ENCODE measurements at places on chromosomes 2 and 18.

GRCh38 chr2:67604360-67604759, 207.2 kb downstream of the ETAA1 start:
- DNase-seq, result no peak

DNA sequence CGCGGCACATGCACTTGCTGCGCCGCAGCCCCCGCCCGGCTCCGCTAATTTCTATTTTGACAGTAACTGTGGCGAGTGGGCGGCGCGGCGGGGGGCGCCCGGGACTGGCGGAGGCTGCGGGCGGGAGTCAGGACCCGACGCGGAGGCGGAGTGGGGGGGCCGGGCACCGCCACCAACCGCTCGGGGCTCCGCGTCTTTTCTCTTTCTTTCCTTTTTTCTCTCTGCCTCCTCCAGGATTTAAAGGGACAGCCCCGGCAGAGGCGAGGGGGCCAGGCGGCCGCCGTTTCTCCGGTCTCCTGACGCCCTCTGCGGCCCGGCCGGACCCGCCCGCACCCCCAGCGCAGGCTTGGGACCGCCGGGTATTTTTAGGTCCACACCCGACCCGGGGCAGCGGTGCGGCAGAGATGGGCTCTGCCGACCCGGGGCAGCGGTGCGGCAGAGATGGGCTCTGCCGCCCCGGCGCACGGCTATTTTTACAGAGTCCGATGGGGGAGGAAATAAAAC, 460 bp upstream of the ZBTB7C start:
- no peak for DNase-seq

GRCh38 chr2:215328066-215328465, 16.2 kb downstream of the ATIC start:
- DNase-seq, result no peak

DNA sequence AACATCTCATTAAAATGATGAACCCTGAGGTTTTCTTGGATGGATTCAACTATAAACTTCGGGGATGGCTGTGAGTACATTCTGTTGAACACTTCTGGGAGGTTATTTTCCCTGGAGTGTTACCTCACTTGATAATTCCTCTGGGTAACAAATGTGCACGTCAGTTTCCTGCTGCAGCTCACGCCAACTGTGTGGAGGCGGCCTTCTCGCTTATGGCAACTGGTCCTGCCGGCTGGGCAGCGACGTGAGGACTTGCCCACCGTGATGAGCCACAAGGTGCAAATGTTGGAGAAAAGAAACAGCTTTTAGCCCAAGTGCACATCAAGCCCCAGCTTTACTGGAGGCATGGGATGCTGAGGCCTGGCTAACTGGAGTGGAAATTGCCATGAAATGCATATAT, 15.9 kb downstream of the MYCN start:
- DNase-seq, result no peak

GRCh38 chr18:48152549-48152948, 222.1 kb upstream of the SMAD2 start:
- no peak for DNase-seq

DNA sequence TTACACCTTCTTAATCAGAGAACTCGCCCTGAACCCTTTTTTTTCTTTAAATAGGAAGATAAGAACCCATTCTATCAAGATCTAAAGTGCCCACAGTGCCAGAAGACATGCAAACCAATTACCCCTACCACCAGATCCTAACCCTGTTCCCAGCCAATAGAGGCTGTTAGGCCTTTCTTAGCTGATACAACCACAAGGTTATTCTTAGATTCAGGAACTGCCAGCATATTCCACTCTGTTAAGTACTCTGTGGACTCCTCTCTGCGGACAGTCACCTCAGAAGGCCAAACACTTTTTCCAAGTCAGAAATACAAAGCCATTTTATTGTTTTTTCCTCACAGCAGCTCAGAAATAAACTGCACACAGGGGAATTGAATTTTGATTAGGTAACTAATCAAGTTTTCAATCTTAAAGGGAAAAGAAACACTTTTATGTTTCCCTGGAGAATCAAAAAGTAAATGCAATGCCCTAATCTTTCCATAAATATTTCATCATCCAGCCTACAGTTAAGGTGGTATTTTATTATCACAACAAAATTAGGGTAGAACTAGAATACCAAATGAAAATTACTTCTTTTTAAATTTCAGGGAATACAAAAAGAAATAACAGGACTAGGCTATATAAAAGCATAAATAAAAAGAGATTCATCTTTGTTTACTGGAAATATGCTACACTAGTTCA, 111.4 kb downstream of the NBAS start:
- no peak for DNase-seq

DNA sequence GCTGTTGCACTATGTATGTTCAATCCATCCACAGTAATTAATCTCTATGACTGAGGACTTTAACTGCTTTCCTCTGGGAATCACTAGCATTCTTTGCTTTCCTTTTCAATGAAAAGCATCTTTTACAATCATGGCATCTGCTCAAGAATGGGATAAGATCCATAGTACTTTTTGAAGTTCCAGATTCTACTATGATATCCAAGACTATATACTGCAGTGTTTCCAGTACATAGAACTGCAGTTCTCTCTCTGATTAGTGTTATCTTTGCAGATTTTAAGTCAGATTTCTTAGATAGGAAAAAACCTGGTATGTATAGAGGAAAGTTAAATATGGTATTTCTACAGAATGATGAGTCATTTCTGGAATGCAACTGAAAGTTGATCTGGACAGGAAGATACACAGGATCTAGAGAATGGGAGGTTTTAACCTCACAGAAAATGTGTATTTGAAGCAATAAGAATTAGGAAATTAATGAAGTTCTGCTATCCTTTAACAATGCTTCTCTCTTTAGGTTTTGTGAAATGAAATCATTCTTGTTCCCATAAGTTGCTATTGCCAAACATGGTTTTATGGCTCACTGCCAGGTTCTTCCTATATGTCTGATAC, 670.7 kb downstream of the ERBB4 start:
- no peak for DNase-seq

DNA sequence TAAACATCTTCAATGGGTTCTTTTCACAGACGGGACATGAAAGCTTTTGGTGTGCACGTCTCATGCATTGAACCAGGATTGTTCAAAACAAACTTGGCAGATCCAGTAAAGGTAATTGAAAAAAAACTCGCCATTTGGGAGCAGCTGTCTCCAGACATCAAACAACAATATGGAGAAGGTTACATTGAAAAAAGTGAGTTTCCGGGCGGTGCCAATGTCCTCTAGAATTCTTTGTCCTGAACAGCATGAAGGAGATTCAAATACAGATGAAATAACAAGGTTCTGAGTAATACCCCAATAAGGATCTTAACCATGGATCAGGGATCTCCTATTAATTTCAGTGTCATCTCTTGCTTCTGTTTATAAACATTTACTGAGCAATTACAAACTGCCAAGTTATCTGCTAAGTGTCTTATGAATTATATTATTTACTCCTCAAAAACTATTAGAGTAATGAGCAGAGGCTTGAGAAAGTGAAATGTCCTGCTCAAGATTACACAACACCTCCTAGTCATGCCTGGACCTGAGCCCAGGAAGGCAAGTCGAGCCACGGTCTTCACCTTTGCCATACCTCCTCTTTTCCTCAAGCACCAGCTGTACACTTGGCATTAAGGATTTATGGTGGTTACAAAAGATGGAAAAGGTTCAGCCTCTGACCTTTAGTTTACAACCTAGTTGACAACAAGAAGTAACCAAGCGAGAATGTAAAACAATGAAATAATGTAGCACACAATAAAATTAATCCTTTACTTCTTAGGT, 22.6 kb downstream of the DHRS9 start:
- DNase-seq, result peak; percentile 89

DNA sequence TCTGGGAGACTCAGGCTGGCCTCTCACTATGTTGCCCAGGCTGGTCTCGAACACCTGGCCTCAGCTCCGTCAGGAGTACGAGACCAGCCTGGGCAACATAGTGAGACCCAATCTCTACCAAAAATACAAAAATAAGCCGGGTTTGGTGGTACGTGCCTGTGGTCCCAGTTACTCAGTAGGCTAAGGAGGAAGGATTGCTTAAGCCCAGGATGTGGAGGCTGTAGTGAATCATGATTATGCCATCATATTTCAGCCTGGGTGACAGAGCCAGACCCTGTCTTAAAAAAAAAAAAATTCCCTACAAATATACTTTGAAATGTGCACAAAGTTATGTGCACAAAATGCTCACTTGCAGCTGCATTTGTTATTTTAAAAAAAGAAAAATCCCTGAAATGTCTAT, 26.3 kb upstream of the AGAP1 start:
- no peak for DNase-seq

DNA sequence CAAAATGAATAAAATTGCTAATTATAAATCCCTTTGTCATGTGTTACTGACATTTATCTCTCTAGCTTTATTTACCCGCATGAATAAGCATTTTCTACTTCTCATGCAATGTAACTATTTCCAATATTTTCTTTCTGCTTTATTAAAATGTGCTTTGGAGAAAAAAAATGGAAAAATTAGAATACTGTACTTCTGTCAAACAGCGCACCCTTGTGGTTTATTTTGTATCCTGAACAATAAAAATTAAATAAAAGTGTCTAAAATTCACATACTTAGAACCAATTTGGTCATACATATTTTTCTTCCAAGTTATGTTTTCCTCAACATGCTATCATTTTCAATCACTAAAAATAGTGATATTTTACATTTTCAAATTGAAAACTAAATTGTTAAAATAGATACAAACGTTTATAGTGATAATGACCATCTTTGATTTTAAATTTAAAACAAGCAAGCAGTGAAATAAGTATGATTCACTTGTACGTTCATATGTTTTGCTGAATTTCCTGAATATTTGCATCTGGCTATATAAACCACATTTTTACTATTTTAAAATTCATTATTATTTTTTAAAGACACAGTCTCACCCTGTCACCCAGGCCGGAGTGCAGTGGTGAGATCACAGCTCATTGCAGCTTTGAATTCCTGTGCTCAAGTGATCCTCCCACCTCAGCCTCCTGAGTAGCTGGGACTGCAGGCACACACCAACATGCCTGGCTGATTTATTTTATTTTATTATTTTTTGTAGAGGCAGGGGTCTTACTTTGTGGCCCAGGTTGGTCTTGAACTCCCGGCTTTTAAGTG, 95.9 kb upstream of the GRB14 start:
- DNase-seq, result no peak

- DNase-seq, result no peak
These were observed 3.4 kb upstream of the HOXD4 start for GRCh38 chr2:176147800-176148496.

GRCh38 chr2:162058973-162059668, 14.9 kb downstream of the DPP4 start:
- no peak for DNase-seq

DNA sequence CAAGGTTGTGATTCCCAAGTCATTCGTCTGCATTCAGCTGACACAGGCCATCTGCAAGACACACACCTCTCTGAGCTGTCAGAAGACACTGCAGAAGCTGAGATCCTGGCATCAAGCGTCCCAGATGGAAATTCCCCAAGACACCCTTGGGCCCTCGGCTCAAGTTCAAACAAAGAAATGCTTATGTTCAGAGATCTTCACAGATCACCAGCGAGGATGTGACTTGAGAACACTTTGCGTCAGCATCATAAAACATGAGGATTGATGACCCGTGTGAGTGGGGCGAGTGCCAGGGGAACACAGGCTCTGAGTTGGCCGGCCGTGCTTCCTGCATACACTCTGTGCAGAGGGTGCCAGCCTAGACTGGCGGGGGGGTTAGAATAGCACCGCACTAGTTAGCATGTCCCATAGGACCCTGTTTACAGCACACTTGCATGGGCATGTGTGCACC, 36.8 kb downstream of the KCNIP3 start:
- peak; percentile 52 for DNase-seq

DNA sequence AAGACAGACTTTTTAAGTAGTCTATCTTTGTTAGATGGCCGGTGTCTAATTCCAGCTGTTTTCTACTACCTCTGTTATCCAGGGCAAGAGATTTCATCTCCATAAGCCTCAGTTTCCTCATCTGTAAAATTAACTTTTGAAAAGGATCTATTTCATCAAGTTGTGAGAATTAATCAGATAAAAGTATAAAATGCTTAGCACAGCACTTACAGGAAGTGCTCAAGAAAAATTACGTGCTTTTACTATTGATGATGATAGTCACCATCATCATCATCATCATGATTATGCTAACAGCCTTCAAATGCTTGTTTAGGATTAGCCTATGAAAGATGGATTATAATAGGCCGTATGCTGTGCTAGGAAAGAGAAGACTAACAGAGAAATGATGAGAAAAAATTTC, 76.2 kb downstream of the CYRIA start:
- no peak for DNase-seq

GRCh38 chr2:134224005-134224404, 29.9 kb upstream of the MGAT5 start:
- DNase-seq, result no peak

GRCh38 chr18:10353791-10354190, 100.6 kb upstream of the APCDD1 start:
- DNase-seq, result peak; percentile 56

- no peak for DNase-seq
These were observed 54.2 kb upstream of the CREB1 start for GRCh38 chr2:207475546-207475945.

DNA sequence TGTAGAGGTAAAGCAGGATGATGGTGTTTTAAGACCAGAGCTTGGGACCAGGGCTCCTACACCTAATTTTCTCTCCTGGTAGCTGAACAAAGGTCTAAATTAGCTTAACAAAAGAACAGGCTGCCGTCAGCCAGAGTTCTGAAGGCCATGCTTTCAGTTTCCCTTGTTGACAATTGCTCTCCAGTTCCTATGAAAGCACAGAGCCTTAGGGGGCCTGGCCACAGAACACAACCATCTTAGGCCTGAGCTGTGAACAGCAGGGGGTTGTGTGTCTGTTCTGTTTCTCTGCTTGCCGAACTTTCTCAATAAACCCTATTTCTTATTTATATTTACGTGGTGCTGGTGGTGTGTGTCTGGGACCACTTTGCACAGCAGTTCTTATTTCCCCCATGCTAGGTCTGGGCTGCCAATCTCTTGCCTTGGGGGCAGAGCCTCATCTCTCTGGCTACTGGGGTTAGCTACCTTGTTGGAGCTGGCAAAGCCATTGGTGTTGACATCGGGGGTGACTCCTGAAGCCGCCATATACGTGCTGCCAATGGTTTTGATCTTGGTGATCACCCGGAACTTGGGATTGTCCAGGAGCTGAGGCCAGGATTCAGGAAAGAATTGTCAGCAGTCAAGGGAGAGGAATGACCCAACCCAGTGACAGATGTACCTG, 29.0 kb downstream of the CENPO start:
- no peak for DNase-seq

DNA sequence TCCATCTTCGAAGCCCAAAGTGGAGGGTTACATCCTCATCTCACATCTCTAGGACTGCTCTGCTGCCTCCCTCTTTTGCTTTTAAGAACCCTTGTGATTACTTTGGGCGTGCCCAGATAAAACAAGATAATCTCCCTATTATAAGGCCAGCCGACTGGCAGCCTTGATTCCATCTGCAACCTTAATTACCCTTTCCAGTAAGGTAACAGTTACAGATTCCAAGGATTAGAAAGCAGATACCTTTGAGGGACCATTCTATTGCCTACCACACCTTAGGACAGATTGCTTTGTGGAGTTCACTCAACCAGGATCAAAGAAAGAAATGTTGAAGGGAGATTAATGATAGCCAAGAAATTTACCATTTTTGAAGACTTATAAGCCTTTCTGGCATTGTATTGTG, 250.8 kb upstream of the ACVR2A start:
- DNase-seq, result no peak

GRCh38 chr2:190913725-190914124, 33.1 kb downstream of the GLS start:
- DNase-seq, result no peak

Data from retinal pigment epithelial cell (primary cell).